EH (cell line): ENCODE measurements at places on chromosomes 7 and 10.

DNA sequence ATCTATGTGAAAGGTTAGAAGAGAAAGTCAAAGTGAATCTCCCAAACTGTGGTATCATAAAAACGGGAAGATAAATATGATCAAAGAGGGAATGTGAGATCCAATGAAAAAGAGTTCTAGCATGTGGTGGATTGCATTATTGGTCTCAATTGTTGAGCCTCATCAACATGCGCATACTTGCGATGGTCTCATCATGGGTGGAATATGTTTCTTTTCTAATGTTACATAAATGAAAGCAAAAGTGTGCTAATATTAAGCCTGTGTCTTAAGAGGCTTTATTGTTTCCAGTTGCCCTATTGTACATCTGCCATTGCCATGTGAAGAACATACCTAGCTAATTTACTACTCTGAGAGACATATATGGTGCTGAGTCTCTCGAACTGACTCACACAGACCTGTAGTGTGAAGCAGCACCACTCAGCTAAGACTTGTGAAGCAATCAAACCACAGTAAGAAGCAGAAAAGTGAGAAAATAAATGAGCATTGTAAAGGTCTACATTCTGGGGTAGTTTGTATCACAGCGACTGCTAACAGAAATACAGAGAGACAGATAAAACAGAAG lies 645.5 kb upstream of the PCDH15 start:
- DNase-seq, result no peak

DNA sequence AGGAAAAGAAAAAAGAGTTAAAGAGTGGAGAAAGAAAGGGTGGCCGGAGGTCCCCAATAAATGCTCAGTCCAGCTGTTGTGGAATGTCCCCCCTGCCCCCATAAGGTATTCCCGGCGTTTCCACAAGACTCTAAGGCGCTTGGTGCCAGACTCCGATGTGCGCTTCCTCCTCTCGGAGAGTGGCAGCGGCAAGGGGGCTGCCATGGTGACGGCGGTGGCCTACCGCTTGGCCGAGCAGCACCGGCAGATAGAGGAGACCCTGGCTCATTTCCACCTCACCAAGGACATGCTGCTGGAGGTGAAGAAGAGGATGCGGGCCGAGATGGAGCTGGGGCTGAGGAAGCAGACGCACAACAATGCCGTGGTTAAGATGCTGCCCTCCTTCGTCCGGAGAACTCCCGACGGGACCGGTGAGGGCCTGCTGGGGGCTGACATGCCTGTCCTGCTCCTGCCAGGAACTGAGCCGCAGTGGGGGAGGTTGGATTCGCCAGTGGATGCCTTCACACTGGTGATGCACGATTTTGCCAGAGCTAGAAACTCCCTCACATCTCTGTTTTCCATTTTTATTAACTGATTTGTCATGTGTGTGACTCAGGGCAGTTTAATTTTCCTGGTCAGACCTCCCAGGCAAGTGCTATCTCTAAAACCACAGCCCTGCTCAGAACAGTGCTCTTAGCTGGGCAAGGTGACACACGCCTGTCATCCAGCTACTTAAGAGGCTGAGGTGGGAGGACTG lies 34.2 kb downstream of the TACR2 start:
- peak; percentile 97 for DNase-seq

DNA sequence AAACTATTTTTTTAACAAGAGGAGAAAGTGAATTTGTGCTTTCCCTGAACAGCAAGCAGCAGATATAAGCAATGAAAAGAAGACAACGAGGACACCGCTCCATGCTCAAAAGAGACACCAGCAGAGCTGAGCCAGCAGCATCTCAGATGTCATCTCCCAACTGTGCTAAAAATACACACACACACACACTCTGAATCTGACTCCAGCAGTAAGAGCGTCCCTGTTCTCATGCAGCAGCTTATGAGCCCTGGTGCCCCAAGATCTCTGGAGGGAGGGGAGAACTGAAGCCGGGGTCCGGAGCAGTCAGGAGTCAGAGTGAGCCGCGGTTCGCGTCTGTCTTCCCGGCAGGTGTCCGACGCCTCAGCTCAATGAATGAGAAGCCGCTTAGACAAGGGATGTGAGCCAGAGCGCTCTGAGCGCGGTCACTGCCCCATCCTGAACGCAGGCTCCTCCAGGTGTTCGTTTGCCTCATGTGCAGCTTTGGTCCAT lies 49.2 kb downstream of the SVIL start:
- peak; percentile 30 for DNase-seq

- DNase-seq, result no peak
Observed at GRCh38 chr10:73552819-73553715, 38.1 kb downstream of the USP54 start.
